ENCODE measurements at places on chromosomes 11 and 22. TPM values are rescaled to one million over a fixed set of nuclear protein-coding genes. Genes with fewer than 3 reads are reported as not detected.

Gene NOX4
- 0.81 TPM for total RNA-seq

Gene CARD18
- total RNA-seq: 0.53 TPM

Gene WT1
- total RNA-seq: 0.15 TPM

DNA sequence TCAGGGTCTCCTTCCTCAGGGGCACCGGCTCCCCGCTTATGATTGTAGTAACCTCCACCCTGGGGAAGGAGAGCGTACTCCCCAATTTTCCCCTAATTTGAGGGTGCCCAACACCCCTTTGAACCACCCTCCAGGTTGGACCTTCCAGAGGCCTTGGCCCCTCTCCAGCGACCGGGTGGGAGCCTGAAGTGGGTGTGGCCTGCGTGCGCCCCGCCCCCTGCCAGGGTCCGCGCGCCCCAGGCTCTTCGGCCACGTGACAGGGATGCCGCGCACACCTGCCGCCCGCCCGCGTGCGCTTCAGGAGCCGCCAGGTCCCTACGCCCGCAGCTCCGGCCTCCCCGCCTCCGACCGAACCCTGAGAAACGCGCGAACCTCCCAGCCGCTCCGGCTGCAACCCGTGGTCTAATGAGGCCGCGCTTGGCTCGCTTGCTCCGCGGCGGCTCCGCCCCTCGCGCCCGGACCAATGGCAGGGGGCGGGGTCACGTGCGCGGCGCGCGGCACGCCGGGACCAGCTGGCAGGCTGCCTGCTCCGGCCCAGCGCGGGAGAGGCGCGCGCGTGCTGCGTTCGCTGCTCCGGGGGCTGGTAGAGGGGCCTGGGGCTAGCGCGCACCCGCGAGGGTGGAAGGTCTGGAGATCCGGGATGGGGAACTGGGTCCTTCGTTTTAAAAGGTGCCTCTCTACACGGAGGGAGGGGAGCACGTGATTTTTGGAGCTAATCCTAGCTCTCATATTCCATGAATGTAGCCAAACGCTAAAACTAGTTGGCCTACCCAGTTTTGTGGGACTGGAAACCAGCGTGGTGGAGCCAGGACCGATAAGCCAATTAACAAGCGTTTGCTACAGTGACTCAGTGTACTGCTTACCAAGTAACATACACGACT lies at the start of gene FOXRED2:
Gene FOXRED2, minus strand, starts transcription at position 404 of the 881 bp plus-strand sequence. CDS start 618 bp downstream, outside the sequence.
- peak; percentile 72 for ATAC-seq

DNA sequence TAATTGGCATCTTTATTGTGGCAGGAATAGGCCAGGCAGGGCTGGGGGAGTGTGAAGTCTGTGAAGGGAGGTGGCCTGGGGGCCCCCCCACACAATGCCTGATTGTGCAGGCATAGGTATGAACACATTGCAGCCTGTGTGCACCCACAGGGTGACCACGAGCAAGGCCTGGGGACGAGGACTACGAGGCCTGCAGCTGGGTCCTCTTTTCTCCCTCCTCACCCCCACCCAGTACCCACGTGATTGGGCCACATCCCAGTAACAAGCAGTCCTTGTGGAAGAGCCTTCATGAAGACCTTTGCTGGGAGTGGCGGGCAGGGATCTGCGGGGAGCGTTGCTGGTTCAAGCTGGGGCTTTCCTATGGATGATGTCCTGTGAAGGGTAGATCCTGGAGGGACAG lies 29.3 kb downstream of the ZBTB16 start:
- ATAC-seq: no peak

DNA sequence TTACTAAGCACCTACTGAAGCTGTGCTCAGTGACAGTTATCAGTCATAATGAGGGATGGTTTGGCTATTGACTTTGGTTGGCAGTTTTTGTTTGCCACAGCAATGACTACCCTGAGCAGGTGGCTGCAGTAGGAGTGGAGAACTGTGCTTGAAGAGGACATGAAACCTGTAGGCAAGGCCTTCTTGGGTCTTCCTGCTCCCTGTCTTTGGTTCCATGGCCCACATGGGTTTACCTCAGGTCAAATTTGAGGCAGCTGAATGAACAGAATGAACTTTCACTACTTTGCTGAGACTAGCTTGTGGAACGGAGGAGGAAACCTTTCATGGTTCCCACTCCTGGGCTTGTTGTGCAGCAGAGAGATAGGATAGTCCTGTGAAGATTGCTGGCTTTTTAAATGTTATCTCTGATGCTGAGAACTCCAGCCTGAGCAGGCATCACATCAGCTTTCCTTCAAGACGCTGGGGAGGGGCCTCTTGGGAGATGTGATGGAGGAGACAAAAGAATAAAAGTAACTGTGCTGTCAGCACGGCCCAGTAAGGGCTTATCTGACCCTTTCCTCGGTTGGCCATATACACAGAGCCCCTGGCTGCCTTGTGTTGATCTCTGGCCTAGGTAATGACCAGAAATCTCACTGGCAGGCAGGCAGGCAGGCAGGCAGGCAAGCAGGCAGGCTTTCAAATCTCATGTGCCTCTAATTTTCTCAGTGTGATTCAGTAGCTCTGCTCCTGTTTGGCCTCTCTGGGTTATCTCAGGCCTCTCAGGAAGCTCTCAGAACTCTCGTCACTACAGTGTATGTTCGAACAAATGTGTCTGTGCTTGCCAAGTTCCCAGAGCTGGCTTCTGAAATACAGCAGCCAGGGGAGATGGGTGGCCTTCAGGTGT lies 12.0 kb downstream of the STIM1 start:
- no peak for ATAC-seq

GRCh38 chr11:84563356-84563755 lies 1063.8 kb downstream of the DLG2 start:
- no peak for ATAC-seq

- no peak for ATAC-seq
These were observed 3.6 kb downstream of the IL18 start for GRCh38 chr11:112160091-112160848.

All from motor neuron (in vitro differentiated cells).